NCI-H748 treated with DMSO at 0.1 percent for 48 hours (cell line): ENCODE measurements at places on chromosomes 6 and 20.

GRCh38 chr6:105981002-105981887, 104.9 kb upstream of the PRDM1 start:
- no peak for DNase-seq

DNA sequence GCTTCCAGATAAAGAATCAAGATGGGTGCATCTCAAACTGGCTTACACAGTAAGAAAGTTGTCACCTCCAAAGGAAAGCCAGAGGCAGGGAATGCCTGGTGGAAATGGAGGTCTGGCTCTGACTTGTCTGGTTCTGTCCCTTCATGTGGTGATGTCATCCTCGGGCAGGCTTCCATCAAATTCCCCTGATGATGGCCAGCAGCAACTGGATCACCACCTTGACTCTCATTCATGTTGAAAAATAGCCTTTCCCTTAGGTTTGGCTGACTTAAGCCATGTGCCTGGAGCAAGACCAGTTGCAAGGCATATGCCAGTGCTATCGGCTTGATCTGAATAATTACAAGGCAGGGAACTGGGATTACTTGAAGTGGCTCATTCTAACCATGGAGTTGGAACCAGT, 28.8 kb downstream of the IMPG1 start:
- no peak for DNase-seq

DNA sequence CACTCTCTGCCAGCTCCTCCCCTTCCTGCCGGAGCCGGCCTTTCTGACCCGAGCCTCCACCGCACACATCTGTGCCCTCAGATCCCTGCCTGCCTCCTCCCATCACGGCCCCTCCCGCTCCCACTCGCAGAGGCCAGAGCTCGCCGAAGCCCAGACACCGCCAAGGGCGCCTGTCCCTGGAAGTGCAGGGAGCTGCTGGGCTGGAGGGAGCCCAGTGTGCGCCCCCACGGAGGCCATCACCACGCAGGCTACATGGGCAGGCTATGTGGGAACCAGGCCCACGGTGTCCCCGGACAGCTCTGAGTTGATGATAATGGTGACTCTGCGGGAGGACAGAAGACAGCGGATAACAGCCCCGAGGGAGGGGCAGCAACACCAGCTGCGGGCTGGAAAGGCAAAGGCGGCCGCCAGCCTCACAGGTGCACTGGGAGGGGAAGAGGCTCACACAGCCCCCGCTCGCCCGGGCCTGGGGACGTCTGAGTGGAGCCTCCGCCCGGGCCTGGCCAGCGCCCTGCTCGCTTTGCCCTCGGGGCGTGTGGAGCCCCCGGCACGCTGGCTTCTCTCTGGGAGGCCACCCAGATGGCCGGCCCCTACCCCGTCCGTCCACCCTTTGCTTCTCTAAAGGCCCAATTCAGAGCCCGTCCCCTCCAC, 154.9 kb downstream of the DLL1 start:
- DNase-seq, result no peak

GRCh38 chr6:61682562-61682961, 603.5 kb downstream of the KHDRBS2 start:
- DNase-seq, result no peak

- no peak for DNase-seq
These were observed 59.4 kb downstream of the RSPO3 start for GRCh38 chr6:127177923-127178231.

DNA sequence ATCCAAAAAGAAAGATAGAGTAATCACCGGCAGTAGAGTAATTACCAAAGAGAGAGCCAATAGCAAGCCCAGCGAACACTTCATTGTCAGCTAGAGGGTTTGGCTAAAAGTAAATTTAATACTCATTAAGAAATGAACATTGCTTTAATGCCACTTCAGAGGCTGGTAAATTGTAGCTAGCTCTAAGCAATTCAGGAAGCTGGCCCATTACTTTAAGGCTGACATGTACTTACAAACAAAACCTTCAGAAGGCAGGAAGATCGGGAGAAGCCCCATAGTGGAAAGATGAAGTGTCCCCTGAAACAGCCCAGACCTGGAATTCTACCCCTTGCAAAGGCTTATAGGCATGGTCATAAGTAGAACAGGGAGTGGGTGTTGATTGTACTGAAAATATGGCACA, 396.6 kb upstream of the ID4 start:
- no peak for DNase-seq

DNA sequence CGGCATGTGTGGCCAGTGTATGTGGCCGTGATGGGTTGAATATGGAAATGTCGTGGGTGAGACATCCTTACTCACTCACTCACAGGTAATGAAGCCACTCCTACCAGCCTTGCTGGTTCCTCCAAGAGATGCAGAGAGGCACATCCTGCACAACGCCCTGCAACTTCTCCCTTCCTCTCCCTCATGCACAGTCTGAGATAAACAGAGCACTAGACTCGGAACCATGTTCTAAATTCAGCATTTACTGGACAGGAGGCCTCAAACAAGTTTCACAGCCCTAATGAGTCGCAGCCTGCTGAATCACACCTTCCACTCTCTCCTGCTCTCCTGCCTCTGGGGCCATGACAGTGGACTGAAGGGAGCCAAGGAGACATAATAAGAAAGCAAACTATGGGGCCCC, 91.2 kb downstream of the ISM1 start:
- DNase-seq, result no peak

DNA sequence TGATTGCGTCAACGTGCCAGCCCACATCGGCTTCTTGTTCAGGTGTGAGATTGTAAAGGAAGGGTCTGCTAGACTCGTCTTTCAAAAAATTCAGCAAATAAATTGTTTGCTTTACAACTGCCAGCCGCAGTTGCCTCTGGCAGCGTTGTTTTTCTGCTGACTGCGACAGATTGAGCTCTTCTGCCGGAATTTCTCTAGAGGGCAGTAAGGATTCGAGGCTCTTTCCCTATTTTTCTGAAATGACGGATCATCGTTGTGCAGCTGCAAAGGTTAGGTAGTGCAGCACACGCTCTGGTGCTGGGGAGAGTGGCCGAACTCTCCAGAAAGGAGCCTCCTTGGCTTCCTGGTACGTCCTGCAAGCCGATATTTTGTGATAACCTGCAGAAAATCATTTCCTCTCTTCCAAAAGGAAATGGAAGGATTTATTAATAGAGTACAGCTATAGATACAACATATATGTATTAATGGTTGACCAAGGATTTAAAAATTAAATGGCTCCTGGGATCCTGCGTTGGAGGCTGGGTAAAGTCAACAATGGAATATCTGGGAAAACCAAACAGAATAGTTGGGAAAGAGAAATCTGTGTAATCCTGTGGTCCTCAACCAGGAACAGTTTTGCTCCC, 121.9 kb upstream of the ZFP64 start:
- no peak for DNase-seq

GRCh38 chr6:140636271-140636907, 1261.9 kb upstream of the CITED2 start:
- DNase-seq, result no peak

DNA sequence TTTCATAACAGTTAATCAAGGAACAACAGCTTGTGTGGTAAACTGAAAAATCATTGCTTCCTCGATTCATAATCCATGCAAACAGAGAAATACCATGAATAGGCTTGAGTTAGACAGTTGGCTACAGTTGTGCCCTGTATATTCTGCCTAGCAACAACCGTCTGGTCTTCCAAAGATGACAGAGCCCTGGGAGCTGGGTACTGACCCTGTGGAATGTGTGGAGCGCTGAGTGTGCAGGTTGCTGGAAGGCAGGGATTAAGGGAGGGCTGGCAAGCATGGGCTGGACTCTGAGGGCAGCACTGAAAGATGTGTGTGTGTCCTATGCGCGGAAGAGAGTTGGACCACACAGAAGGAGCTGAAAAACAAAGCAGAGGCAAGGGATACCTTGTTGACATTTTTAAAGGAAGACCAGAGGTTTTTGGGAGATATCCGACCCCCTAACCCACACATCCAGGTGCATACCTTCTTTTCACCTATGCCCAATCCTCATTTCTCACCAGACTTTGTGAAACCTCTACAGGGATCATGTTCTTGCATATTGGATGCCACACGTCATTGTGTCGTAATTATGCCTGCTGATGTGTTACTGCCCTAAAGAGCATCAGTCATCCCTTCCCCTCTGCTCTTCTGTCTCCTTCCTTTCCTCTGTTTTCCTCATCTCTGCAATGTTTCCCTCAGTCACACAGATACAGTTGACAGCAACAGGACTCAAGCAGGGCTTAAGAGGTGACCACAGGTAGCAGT, 58.2 kb upstream of the VGLL2 start:
- DNase-seq, result no peak

GRCh38 chr6:145423936-145424335, 311.4 kb downstream of the EPM2A start:
- no peak for DNase-seq

DNA sequence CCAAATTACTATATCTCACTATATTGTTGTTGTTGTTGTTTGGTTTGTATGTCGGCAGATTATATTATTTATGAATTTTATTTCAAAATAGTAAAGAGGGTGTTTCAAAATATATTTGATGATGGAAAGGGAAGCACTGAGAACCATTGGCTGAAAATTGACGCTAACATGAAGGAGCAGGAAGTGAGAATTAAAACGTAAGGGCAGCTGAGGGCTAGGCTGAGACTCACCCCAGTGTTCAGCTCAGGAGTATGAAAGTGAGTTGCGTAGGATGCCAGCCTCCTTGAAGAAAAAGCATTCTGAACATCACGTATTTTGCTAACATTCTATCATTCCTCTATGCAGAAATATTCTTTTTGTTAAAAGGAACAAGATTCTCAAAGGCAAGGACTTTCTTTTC, 10.7 kb upstream of the IPCEF1 start:
- no peak for DNase-seq

DNA sequence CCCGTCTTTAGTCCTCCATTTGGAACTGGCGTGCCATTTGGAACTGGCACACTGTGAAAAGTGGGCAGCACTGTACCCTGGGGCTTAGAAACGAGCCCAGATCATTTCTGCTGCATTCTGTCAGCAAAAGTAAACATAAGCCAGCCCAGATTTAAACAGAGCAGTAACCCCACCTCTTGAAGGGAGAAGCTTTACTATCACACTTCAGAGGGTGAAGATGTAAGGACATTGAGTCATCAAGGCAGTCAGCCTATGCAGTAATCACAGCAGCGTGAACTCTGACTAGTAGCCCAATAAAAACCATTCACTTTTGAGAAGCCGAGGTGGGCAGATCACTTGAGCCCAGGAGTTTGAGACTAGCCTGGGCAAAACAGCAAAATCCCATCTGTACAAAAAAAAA, 216.9 kb downstream of the EYA2 start:
- no peak for DNase-seq

DNA sequence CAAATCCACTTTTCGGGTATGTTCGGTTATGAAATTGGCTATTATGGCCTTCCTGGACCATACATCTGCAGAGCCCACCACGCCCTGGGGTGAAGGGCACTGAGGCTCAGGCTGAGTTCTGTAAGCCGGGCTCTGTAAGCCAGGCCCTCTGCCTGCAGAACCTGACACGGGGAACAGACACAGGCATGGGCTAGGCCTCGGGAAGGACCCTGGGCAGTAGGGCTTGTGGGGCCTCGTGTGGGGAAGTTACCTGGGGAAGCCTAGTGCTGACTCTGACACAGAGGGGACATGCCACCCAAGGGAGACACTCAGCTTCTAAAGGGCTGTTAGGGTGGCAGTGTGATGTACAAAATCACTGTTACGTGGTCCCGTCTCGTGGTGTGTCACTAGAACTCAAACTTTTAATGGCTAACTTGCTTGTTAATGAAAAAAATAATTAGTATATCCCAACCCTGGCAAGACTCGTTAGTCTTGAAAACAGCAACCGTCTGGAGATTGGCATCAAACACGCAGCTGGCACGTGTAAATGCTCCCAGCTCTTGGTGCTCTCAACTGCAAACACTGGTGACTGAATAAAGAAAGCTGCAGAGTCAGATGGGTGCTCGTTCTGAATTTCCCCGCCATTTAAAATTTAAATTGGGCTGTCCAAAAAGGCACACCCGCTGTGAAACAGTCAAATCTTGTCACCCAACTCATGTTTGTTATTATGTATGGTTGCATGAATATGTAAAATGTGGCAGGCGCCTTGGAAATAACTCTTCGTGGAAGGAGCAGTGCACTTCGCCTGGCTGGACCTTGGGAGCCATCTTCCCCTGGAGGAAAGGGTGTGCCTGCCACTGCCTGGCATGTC, 23.6 kb upstream of the TCFL5 start:
- DNase-seq, result no peak

DNA sequence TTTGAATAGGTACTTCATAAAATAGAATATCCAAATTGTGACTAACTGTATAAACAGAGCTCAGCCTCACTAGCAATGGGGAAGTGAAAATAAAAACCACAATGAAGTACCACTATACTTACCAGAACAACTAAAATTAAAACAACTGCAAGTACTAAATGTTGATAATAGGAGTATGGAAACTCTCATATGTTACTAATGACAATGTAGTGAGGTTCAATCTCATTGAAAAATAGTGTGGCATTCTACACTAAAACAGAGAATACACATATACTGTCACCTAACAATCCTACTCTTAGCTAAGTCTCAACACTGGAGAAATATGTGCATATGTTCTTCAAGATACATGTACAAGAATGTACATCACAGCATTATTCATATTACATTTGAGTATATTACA, 132.0 kb upstream of the CARMIL1 start:
- DNase-seq, result no peak

GRCh38 chr6:24991810-24992467, 56.2 kb upstream of the RIPOR2 start:
- DNase-seq, result peak; percentile 33

GRCh38 chr6:149806127-149806526, 56.6 kb downstream of the PCMT1 start:
- no peak for DNase-seq

- DNase-seq, result no peak
These were observed 451.8 kb downstream of the COL12A1 start for GRCh38 chr6:74753883-74754600.

DNA sequence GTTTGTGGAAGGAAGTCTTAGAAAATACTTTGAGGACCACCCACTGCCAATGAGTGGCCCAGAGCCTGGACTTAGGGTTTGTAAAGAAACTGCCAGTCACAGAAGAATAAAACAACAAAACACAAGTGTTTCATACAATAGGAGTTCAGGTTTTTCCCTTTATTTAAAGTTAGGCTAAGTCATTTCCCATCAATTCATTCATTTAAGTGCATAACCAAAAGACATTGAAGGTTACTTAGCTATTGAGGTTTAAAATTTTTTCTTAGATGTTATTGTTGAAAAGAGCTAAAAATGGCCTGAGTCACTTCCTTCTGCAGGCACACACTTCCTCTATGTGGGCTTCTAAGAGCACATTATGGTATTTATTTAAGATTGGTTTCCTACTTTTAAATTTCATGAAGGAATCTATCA, 54.2 kb downstream of the ARMC2 start:
- no peak for DNase-seq
